GM23338 (cell line): ENCODE measurements at places on chromosomes 7 and 10. TPM values are rescaled to one million over a fixed set of nuclear protein-coding genes. Genes with fewer than 3 reads are reported as not detected.

DNA sequence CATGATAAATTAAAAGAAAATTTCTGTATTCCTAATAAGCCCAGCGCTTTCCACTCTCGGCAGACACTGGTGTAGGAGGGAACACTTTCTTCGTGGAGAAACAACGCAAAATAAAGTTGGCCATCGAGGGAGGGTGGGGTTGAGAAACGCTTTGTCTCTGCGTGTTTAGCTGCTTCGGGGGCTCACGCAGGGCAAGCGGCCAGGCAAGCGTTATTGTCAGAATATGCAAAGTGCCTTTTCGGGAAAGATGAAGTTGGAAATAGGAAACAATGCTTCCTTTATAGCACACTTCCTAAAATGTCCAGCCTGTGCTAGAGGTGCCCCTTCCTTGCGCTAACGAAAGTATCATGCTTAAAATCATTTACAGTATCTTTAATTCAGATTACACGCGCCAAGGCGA, 1.9 kb upstream of the EBF3 start:
- DNase-seq: no peak
- H3K4me3 ChIP-seq: peak overlapping the region; percentile 26; the same call in 1 of the 2 replicates
- H3K27me3 ChIP-seq: peaks cover 98% of the 10 kb centered on the region
- H3K36me3 ChIP-seq: no peaks in the 10 kb centered on the region
- H3K27ac ChIP-seq: no peak overlapping the region

DNA sequence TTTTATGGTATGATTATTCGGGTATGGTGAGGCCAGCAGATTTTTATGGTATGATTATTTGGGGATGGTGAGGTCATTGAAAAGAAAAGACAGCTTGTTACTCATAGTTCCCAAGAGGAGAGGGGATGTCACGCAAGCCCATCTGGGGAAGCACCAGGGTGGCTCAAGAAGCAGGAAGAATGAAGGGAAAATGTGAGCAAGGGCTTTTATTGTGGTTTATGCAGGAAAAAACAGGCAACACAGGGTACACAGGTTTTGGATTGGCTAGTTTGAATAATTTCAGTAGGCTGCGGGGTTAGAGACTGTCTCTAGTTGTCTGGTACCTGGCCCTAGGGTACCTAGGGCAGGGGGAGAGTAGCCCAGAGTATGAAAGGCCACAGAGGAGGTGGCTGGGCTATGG, 26.8 kb upstream of the DGKI start:
- no peaks in the 10 kb centered on the region; the same call in 1 of the 2 replicates for H3K36me3 ChIP-seq
- DNase-seq: no peak
- no peak overlapping the region for H3K4me3 ChIP-seq

DNA sequence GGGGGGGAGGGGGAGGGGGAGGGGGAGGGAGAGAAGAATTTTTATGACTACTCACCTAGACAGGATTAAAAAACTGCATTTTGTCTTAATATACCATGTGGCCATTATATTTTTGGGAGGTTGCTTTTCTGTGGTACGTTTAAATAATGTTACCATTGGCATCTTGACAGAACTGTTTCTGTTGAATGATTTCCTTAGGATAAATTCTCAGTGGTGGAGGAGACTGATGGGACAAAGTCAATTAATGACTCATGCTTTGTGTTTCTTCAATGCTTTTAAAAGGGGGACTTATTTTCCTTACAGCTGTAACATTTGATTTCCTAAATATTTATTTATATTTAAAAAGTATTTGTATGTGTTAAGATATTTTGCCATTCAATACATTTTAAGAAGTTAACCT, 13.7 kb downstream of the AGR2 start:
- H3K4me3 ChIP-seq: no peak overlapping the region
- H3K4me1 ChIP-seq: no peaks in the 10 kb centered on the region
- H3K27me3 ChIP-seq: no peaks in the 10 kb centered on the region
- H3K27ac ChIP-seq: no peak overlapping the region

DNA sequence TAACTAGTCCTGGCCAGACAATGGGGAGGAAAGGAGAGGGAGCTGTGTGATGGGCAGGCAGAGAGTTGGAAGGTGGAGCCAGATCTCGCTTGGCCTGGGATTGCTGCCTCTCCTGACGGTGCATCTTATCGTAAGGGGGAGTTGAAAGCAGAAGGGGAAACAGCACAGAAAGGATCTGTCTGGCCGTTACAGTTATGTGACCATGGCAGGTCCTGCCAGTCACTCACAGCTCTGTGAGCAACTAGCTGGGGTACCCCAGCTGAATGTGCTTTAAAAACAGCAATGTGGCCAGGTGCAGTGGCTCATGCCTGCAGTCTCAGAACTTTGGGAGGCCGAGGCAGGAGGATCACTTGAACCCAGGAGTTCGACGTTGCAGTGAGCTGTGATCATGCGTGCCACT, 8.1 kb downstream of the BLVRA start:
- no peak overlapping the region for H3K27ac ChIP-seq
- no peak overlapping the region for H3K4me3 ChIP-seq
- H3K4me1 ChIP-seq: peaks cover 22% of the 10 kb centered on the region
- H3K27me3 ChIP-seq: no peaks in the 10 kb centered on the region

GRCh38 chr10:124231168-124232155, 138.1 kb upstream of the CHST15 start:
- no peak for DNase-seq
- no peak overlapping the region for H3K4me3 ChIP-seq
- no peaks in the 10 kb centered on the region for H3K27me3 ChIP-seq
- no peaks in the 10 kb centered on the region for H3K4me1 ChIP-seq

DNA sequence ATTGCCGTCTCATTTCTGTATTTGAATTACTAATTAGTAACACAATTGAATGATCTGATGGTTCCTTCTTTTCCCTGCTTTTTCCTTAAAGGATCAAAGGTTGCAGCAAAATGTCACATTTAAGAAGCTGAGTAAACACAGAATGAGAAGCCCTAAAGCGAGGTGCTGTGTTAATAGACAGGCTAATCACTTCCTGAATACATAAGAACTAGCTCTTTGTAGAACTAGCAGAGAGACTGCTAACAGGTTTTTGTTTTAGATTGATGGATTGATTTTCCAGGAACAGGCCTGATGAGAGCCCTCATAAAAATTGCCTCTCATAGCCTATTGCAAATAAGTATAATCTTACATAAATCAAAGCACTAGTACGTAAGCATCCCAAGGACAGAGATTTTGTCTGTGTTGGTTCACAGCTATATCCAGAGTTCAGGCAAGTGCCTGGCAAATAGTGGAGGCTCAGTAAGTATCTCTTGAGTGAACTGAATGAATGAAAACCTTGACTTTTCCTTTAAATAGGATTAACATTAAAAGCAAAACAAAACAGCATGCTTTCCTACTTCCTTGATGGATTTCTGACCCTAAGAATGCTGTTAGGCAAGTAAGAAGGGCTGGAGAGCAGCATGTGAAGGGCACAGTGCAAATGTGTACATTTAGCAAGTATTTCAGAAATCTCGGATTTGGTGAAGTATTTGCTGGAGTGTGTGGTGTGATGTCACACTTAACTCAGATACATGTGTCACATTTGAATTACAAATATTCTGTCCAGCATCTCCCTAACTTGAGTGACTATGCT, 3.3 kb downstream of the TMEM229A start:
- no peak overlapping the region for H3K27ac ChIP-seq
- H3K27me3 ChIP-seq: peaks cover 37% of the 10 kb centered on the region
- H3K4me1 ChIP-seq: peaks cover 18% of the 10 kb centered on the region
- H3K4me3 ChIP-seq: no peak overlapping the region

The UPK3B gene
- 3.0 and 5.2 TPM in 2 replicates for total RNA-seq

The MRPS33 gene
- 23.1 and 35.0 TPM in 2 replicates for total RNA-seq

The PRKAR1B gene
- 34.7 and 36.7 TPM in 2 replicates for total RNA-seq

The MAP3K8 gene
- 3.5 and 6.1 TPM in 2 replicates for total RNA-seq

The CRTAC1 gene
- total RNA-seq: 0.74 and 1.2 TPM in 2 replicates

The NKX1-2 gene
- total RNA-seq: 37.0 and 39.4 TPM in 2 replicates
